Activated T-helper 2 cell treated with anti-CD3 and anti-CD28 coated beads, Interferon-gamma antibody, Interleukin-2, Interleukin-4, amounts not matched to agents 10 μg/mL and 5 μg/mL and 100 μg/mL, durations not matched to agents 14 hours and 24 hours and 36 hours (primary cell): ENCODE measurements at places on chromosomes 6 and 20. TPM values are rescaled to one million over a fixed set of nuclear protein-coding genes. Genes with fewer than 3 reads are reported as not detected.
A peak's percentile ranks its signal among the peaks of the same experiment; 100 is the strongest.

DNA sequence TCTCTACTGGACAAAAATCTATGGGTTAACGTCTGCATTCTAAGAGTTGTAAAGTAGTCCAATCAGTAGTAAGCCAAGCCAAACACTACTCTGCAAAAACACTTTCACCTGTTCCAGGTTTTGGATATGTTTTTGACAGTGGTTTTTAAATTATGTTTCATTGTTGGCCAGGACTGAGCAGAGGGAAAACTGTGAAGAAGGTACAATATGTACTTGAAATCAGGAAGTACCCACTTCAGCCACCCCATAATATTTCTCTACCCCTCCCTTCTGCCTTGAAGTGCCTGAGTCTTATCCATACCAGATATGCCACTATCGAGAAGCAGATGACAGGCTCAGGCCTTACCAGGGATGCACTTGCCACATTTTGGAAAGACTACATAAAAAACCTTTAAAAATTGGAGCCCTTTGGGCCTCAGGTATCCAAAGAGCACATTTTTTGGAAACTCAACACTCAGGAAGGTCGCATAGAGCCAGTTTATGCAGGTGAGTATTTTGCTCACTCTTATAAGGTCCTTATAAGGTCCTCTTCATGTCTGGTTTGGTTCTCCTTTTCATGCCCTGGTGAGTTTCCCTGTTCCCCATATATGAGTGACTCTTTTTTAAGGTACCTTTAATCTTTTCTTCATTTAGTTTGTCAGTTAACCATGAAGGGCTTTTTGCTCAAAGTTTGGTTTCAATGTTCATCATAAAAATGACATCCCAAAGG lies 859.3 kb upstream of the FLRT3 start:
- DNase-seq = no peak

DNA sequence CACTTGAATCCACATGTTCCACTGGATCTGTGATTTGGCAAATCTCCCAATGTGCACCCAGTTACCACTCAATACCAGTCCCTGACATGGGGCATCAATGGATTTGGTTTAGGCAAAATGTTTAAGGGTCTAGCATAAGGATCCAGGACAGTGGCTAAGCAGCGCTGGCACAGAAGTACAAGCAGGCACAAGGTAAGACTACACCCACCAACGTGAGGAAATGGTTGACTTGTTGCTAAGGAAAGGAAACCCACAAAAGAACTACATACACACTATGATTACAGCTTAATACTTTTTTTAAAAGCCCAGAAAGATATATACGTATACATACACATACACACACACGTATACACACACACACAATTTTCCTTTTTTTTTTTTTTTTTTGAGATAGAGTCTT lies 79.0 kb downstream of the DNAAF9 start:
- DNase-seq = no peak

- no peak for DNase-seq
Measured at GRCh38 chr6:25872814-25873213, 1.2 kb downstream of the SLC17A3 start.

The IPCEF1 gene
- 0.34 and 0.69 TPM in 2 replicates for total RNA-seq

- no peak for DNase-seq
Measured at GRCh38 chr6:31666337-31666965, 571 bp downstream of the CSNK2B start.

The FOXP4 gene
- total RNA-seq = 9.6 and 9.7 TPM in 2 replicates

DNA sequence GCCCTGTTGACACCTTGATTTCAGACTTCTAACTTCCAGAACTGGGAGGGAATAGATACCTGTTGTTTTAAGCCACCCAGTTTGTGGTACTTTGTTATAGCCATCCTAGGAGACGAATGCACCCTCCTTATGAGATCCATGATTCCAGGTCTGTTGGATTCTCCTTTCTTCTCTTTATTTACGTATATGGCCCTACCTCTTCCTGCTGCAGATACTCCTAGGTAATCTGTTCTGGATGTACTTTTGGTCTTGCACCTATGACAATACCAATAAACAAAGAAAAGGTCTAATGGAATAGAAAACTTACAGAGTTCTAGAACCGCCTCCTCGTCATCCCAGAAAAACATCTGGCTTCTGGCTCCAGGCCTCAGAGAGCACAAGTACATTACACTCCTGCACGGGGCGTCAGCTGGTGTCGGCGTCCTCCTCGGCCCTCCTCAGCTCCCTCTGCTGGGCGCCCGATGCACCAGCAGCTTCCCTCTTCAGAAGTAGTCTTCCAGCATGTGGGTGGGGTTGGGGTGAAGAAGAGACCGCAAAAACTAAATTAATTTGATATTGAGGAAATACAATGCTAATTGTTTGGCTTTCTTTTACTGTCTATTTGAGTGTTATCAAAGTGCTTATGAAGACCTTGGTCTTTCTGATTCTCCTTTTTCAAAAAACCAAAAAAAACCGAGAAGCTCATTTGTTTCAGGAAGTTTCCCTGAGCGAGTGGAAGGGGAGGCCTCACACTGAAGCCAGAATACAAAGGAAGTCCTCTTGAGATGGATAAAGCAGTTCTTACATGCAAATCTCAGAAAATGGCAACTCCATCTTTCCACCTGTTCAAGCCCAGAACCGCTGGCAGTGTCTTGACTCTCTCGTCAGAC lies 9.7 kb upstream of the ATXN1 start:
- DNase-seq = peak; percentile 65

DNA sequence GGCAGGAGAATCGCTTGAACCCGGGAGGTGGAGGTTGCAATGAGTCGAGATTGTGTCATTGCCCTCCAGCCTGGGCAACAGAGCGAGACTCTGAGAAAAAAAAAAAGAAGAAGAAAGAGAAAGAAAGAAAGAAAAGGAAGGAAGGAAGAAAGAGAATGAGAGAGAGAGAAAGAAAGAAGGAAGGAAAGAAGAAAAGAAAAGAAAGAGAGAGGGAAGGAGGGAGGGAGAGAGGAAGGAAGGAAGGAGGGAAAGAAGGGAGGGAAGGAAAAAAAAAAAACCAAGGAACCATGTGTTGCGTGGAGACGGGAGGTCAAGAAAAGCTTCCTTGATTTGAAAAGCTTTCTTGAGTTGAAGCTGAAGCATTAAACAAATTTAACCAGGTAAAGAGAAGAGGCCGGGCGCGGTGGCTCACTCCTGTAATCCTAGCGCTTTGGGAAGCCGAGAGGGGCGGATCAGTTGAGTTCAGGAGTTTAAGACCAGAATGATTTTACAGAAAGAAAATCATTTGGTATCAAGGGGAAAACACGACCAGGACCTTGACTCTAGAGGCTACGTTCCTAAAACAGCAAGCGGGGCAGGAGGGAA lies 90.5 kb upstream of the PRSS16 start:
- no peak for DNase-seq

The ZNF341 gene
- 6.8 and 7.0 TPM in 2 replicates for total RNA-seq

DNA sequence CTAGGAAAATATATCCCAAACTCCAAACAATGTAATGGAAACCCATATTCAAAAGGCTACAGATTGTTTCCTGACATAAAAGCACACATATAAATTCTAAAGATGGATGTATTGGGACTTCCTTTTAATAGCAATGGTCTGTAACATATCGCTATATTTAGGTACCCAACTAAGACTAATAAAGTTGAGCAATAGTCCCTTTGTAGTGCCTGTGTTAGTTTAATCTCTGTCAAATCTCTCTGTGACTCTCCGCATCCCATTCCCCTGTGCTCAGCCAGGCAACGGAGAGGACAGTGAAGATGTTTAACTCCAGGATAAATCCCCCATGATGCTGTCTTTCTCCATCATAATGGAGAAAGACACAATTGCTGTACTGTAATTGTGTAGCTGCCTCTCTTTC lies 19.0 kb downstream of the RCAN2 start:
- DNase-seq = no peak

GRCh38 chr6:94456266-94456665 lies 1036.9 kb upstream of the EPHA7 start:
- no peak for DNase-seq

- DNase-seq = no peak
Measured at GRCh38 chr6:130602151-130602770, 224.9 kb upstream of the SMLR1 start.

- no peak for DNase-seq
Measured at GRCh38 chr6:157108923-157109322, 214.4 kb downstream of the TMEM242 start.

The FOXF2 gene
- not detected in 2 replicates for total RNA-seq

The BHLHE23 gene
- not detected in 2 replicates for total RNA-seq

- DNase-seq = no peak
Measured at GRCh38 chr6:89117211-89118108, at the start of gene SRSF12. Gene SRSF12, minus strand, starts transcription at chr6:89118071. Its CDS starts 184 bp downstream, at chr6:89117887.

- DNase-seq = no peak
Measured at GRCh38 chr20:56166781-56167465, 81.6 kb upstream of the MC3R start.

- no peak for DNase-seq
Measured at GRCh38 chr6:16496210-16496609, 257.8 kb downstream of the GMPR start.

GRCh38 chr20:4665591-4665990 lies 56.1 kb upstream of the PRND start:
- no peak for DNase-seq

GRCh38 chr6:90538278-90539046 lies 48.4 kb downstream of the MAP3K7 start:
- no peak for DNase-seq

The ULBP2 gene
- total RNA-seq = 0.14 and 0.18 TPM in 2 replicates

DNA sequence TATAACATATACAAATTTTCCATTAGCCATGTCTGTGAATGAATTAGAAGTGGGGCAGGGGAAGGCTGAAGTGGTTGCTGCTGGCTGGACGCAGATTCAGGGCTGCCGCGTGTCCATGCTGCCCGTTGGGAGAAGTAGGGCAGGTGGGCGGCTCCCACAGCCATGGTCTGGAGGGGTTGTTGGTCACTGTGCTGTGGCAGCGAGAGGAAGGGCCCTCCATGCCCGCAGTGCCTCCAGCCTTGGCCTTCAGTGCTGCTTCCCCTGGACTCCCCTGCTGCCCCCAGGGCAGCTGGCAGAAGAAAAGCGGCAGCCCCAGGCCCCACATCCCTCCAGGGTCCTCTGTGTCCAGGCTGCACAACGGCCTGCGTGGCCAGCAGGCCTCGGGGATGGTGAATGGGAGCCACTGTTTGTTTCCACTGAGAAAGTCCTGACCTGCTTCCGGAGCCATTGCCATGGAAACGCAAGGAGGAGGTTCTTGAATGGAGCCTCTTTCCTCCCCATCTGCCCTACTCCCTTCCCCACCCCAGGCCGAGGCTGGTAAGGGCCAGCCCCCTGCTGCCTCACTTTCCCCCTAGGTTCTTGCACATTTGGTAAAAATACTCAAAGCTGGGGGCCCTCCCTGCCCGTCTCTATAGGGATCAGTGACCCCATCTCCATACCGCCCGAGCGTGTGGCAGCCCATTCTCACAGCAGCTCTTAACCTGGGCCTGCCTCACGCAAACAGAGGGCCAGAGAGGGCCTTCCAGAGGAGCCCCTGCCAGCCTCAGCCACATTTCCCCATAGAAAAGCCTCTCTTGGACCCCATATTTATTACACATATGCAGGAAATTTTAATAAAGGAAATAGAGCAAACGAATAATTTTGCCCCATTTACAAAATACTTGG lies 113.3 kb downstream of the SASH1 start:
- DNase-seq = no peak

The SIGLEC1 gene
- not detected in 2 replicates for total RNA-seq

- DNase-seq = no peak
Measured at GRCh38 chr6:117739869-117740268, 64.6 kb downstream of the NUS1 start.

DNA sequence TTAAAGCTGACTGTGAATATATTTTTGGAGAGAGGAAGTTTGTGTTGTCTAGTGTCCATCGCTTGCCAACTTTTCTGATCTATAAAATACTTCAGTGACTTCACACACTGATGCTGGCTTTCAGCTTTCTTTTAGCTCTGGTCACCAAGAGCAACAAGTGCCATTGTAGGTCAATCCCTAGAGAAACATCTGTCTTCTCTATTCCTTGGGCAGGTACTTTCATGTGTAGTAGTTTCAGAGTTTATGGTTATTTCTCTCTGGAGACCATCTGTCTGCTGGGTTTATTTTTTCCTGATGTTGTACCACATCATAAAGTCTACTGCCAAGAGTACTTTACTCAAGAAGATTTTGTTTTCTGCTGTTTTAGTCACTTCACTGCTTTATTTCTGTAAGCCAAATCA lies 249.9 kb downstream of the KHDC1L start:
- no peak for DNase-seq

GRCh38 chr6:32432050-32432450 lies 7.6 kb upstream of the HLA-DRA start:
- no peak for DNase-seq

The MEP1A gene
- not detected in 2 replicates for total RNA-seq

The BEND3 gene
- 15.2 and 15.9 TPM in 2 replicates for total RNA-seq

DNA sequence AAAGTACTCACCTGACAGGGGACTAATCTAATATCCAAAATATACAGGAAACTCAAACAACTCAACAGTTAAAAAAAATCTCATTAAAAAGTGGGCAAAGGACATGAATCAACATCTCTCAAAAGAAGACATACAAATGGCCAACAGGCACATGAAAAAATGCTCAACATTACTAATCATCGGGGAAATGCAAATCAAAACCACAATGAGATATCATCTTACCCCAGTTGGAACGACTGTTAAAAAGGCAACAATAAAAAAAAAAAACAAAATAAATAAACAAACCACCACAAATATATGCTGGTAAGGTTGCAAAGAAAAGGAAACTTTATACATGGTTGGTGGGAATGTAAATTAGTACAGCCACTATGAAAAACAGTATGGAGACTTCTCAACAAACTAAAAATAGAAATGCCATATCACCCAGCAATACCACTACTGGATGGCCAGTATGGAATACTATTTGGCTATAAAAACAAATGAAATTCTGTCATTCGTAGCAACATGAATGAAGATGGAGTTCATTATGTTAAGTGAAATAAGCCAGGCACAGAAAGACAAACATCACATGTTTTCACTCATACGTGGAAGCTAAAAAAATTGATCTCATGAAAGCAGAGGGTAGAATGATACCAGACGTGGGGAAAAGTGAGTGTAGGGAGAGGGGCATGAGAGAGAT lies 6.6 kb downstream of the SIRPB2 start:
- no peak for DNase-seq

GRCh38 chr6:64955435-64955848 lies 751.6 kb downstream of the EYS start:
- DNase-seq = no peak

- no peak for DNase-seq
Measured at GRCh38 chr20:90651-91050, 3.2 kb downstream of the DEFB125 start.

The TRAPPC3L gene
- total RNA-seq = not detected in 2 replicates

The OPRL1 gene
- 0.32 and 0.41 TPM in 2 replicates for total RNA-seq

DNA sequence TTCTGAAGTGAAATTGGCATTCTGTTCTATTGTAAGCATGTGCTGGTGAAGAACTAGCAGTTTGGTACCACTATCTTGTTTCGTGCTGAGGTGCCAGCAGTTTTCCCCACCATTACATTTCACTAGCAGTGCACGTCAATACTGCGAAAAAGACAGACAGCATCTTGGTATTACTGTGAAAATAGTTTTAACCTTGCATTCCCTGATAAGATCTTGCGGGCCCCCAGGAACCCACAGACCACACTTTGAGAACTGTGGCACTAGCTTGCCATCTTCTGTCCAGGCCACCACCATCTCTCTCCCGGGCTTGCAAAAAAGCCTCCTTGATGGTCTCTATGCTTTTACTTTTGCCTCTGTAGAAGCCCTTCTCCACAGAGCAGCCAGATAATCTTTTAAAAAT lies 185.7 kb downstream of the BACH2 start:
- DNase-seq = peak; percentile 76

GRCh38 chr6:25829375-25829774 lies 2.5 kb downstream of the SLC17A1 start:
- DNase-seq = no peak

The IL17F gene
- total RNA-seq = not detected in 2 replicates
